ENCODE measurements at places on chromosomes 1 and 21.
A peak's percentile ranks its signal among the peaks of the same experiment; 100 is the strongest.

DNA sequence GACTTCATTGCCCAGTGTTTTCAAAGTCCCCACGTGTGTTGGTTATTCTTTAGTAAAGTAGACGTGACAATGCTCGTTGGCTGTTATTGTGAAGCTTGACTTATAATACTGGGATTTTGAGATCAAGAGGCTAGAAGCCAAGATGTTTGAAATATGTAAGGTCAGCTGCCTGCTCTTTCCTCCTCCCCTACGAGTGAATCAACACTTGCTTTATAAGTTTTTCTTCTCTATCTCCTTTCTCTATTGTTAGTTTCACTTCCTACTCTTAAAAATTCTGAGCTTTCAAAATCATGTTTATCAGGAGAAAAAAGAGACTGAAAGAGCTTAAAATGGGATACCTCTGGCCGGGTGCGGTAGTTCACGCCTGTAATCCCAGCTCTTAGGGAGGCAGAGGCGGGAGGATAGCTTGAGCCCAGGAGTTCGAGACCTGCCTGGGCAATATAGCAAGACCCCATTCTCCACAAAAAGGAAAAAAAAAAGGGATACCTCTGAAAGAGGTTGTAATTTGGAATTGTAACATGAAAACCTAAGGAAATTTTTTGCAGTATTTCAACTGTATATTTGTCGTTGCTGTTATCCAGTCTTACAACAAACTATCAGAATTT is 72.0 kb downstream of the EPB41 start:
- no peak for DNase-seq

GRCh38 chr21:29875873-29876272 is 63.9 kb downstream of the GRIK1 start:
- DNase-seq, result no peak

DNA sequence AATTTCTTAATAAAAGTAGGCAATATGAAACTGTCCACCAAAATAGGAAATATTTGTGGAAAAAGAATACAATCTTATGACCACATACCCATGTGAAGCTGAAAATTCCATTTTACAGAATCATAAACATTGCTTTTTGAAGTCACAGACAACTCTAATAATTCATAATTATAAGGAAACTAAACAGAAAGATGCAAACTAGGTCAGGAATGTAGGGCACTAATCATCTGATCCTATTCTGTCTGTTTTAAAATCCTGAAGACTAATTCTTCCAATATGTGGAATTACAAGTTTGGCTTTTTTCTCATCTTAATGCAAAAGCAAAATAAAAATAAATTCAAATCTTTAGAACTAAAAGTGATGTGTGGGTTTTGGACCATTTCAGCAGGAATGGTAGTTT is 528.6 kb downstream of the LTN1 start:
- DNase-seq, result no peak

GRCh38 chr1:14262637-14263036 is 335.8 kb upstream of the KAZN start:
- no peak for DNase-seq

DNA sequence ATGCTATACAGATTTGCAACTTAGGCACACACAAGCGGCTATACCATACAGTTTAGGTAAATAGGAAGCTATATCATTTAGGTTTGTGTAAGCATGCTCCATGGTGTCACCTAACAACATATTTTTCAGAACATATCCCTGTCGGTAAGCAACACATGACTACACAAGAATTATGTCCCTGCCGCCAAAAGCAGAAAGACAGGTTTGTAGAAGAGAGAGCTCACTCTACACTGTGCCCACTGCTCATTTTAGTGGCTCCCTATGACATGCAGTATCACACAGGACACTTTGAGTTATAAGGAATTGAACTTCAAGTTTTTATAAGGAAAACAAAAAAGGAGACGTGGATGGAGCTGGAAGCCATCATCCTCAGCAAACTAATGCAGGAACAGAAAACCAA is 132.5 kb upstream of the KAZN start:
- DNase-seq, result no peak

- no peak for DNase-seq
These were observed 118.6 kb downstream of the SYF2 start for GRCh38 chr1:25113731-25114130.

- no peak for DNase-seq
These were observed 99.4 kb downstream of the UCHL5 start for GRCh38 chr1:192959657-192960186.

GRCh38 chr1:66074147-66074546 is 281.5 kb downstream of the PDE4B start:
- no peak for DNase-seq

- DNase-seq, result peak; percentile 78
These were observed at the start of gene SORT1 for GRCh38 chr1:109397581-109398342. SORT1 (minus strand) TSS chr1:109397918; CDS start chr1:109397892, 26 bp downstream.

GRCh38 chr1:215005078-215005477 is 77.5 kb upstream of the KCNK2 start:
- DNase-seq, result no peak

DNA sequence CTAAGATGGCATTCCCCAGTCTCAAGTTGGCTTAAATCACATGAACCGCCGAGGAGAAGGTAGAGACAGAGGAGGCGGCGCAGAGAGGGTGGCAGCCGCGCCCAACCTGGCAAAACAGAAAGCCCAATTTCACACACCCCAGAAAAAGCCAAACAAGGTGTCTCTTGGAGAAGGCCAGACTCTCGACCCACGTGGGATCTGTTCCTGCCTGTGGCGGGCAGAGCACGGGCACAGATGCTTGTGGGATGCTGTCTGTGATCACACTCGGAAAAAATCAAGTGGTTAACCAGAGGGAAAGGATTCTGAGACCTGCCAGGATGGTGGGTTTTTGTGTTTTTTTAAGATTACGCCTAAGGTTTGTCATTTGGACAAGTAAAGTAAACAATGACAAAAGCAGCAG is 80.7 kb downstream of the MRPL37 start:
- no peak for DNase-seq

- DNase-seq, result no peak
These were observed 187.8 kb upstream of the PTBP2 start for GRCh38 chr1:96533820-96534219.

DNA sequence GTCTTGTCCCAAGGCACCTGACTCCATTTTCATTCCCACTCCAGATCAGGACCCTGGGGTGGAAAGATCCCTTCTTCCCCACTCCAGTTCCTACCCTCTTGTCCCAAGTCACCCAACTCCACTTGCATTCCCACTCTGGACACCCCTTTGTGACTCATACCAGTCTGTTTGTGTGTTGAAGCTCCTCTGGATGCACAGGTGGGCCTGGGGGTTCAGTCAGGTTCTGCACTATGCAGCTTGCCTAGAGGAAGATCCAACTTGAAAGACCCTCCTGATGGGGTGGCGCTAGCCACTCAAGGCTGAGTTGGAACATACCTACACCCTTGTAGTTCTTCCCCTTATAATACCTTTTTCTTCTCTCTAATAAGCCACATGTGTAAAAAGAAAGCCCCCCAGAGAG is 9.8 kb upstream of the ANKRD35 start:
- DNase-seq, result no peak

GRCh38 chr1:158179301-158180041 is 1.2 kb upstream of the CD1D start:
- no peak for DNase-seq
